Omental fat pad (tissue), 4 donors: ENCODE measurements at places on chromosomes 13 and 19. TPM values are rescaled to one million over a fixed set of nuclear protein-coding genes. Genes with fewer than 3 reads are reported as not detected.

ZNF865 gene
- total RNA-seq = 3.8 TPM

CAPS gene
- 3.2 TPM for total RNA-seq

FSD1 gene
- not detected for total RNA-seq

LILRA1 gene
- 2.5 TPM for total RNA-seq

ATP4A gene
- not detected for total RNA-seq

DIRAS1 gene
- total RNA-seq = 4.8 TPM

TMEM145 gene
- not detected for total RNA-seq

BSPH1 gene
- total RNA-seq = not detected

TMEM150B gene
- total RNA-seq = 26.7 TPM

MYH14 gene
- total RNA-seq = 10.1 TPM

KIR2DL3 gene
- total RNA-seq = not detected

TSHZ3 gene
- total RNA-seq = 10.2 TPM

TNNI3 gene
- total RNA-seq = not detected

SLC17A7 gene
- 1.1 TPM for total RNA-seq

CRB3 gene
- 1.1 TPM for total RNA-seq

AKAP11 gene
- total RNA-seq = 25.4 TPM

DDA1 gene
- total RNA-seq = 44.4 TPM

KIRREL2 gene
- total RNA-seq = 0.25 TPM

ZBTB32 gene
- 0.72 TPM for total RNA-seq
